ENCODE measurements at places on chromosomes 5 and 9. TPM values are rescaled to one million over a fixed set of nuclear protein-coding genes. Genes with fewer than 3 reads are reported as not detected.

SMIM3 gene
- 3.6 TPM for total RNA-seq

- DNase-seq = no peak
These were observed 184.6 kb upstream of the MAP1B start for GRCh38 chr5:71922584-71923106.

GRCh38 chr5:115831163-115831768 lies 10.1 kb downstream of the ATG12 start:
- DNase-seq = no peak

GRCh38 chr9:95495961-95496360 lies 20.8 kb downstream of the PTCH1 start:
- DNase-seq = no peak

PCDHGA10 gene
- 2.2 TPM for total RNA-seq

SV2C gene
- total RNA-seq = not detected

DBH gene
- 16.7 TPM for total RNA-seq

- DNase-seq = no peak
These were observed 47.2 kb upstream of the TTC23L start for GRCh38 chr5:34791761-34792244.

DNA sequence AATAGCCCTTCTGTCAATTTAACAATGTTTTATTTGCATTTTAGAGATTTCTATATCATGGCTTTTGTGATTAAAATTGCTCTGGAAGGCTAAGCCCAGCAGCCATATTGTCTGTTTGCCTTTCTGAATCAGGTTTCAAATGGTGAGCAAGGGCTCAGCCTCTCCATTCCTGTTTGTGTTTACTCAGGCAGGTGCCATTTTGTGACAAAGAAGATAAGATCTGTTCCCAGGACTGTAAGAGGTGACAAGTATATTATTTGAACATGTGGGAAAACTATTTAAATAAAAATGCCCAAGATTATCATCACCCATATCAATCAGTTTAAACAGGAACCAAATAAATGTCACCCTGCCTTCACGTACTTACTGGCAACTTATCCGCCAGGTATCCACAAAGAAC lies 641.3 kb upstream of the KLF4 start:
- DNase-seq = no peak

ASPN gene
- 5.4 TPM for total RNA-seq

SPATA31A6 gene
- not detected for total RNA-seq

DNA sequence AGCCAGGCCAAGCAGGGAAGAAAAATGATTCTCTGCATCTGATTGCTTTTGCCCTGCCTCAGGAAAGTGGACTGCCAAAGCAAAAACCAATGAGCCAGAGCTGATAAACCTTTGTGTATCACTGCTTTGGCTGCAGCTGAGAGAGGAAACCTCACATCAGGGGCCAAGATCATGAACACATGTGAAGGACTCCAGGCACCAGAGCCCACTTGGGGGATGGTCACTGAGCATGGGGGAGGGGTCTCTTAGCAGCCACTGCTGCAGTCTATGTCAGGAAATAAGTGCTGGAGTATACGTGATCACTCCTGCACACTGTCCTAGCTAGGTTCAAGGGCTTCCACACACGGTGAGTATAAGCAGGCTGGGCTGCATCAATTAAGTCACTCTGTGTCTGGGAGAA lies 229.9 kb downstream of the SPOCK1 start:
- no peak for DNase-seq

DNA sequence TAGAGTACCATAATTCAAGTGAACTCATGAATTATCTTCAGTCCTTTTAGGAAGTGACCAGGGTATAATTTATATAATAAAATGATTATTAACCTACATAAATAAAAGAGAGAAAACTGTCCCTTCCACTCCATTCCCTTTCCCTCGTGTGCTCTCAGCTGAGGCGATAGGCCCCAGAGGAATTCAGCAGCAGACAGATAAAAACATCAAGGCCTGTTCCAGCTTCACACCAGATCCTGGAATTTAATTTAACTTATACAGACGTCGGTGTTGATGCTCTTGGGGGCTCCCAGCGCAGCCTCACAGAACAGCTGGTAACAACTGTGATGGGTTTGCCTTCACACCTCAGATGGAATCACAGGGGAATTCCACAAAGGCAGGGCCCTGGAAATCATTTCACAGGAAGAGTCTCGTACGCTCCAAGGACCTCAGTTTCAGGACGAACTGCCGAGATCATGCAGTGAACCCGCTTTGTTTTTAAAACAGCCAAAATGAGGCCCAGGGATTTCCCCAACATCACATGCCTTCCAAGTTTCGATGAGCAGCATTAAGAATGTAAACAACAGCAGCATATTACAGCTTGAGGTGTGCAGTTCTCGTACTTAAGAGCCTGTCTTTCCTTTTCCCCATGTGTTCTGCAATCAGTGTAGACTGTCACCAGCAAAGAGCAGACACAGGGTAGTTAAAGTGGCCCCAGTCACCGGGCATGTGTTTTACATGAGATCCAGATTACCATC lies 73.6 kb upstream of the ALDH1B1 start:
- no peak for DNase-seq

SPATA31E1 gene
- not detected for total RNA-seq

TTC16 gene
- total RNA-seq = not detected

DNA sequence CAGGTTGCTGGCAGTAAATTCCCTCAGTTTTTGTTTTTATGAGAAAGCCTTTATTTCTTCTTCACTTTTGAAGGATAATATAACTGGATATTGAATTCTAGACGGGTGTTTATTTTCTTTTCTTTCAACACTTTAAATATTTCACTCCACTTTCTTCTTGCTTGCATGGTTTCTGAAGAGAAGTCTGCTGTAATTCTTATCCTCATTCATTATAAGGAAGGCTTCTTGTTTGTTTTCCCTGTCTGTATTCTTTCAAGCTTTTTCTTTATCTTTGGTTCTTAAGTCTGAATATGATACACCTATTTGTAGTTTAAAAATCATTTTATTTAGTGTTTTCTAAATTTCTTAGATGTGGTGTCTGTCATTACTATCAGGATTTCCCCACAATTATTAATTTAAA lies 1054.3 kb downstream of the TLE1 start:
- DNase-seq = no peak

DNA sequence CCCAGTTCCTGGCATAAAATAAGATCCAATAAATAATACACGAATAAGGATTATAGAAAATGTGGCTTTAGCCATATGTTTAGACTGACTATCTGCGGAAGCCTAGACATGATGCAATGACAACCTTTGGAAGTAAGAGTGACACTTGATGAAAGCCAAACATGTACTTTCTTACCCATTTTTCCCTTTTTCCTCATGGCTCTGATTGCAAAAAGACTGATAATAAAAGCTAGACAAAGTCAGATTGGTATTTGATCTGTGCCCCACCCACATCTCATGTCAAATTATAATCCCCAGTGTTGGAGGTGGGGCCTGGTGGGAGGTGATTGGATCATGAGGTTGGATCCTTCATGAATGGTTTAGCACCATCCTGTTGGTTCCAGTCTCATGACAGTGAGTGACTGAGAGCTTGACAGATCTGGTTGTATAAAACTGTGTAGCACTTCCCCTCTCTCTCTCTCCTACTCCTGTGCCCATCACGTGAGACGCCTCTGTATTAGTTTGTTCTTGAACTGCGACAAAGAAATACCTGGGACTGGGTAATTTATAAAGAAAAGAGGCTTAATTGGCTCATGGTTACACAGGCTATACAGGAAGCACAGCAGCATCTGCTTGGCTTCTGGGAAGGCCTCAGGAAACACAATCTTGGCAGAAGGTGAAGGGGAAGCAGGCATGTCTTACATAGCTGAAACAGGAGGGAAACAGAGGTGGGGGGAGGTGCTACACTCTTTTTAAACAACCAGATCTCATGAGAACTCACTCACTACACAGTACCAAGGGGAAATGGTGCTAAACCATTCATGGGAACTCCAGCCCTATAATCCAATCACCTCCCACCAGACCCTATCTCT lies 243.4 kb upstream of the PIK3R1 start:
- DNase-seq = peak; percentile 66

DNA sequence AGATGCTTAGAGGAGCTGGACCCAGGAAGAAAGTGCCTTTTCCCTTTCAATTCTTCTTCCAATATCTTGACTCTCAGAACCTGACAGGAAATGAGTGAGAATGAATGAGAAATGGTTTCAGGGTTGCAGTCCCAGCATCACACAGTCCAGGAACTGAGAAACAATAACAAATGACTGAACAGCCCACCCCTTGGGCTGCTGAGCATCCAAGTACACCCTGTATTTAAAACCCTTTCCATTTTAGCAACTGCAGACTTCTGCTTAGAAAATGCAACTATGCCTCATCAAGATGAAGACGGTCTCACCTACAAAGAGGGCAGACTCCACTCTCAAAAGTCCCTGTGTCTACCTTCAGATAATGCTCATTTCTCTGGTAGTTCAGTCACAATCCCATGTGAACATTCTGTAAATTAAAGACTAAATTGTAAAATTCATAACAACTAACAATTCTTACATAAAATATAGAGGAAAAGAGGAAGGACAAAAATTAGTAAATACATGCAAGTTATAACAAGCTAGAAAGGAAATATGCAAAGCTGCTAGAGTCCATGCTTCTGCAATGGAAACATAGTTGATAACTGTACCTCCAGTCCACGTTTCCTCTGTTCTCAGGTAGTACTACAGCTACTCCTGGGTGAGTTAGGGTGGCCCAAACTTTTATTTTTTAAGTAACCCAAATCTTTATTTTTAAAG lies 316.5 kb downstream of the ICE1 start:
- no peak for DNase-seq

- DNase-seq = no peak
These were observed 412.9 kb downstream of the ZSWIM6 start for GRCh38 chr5:61744690-61745619.

DNA sequence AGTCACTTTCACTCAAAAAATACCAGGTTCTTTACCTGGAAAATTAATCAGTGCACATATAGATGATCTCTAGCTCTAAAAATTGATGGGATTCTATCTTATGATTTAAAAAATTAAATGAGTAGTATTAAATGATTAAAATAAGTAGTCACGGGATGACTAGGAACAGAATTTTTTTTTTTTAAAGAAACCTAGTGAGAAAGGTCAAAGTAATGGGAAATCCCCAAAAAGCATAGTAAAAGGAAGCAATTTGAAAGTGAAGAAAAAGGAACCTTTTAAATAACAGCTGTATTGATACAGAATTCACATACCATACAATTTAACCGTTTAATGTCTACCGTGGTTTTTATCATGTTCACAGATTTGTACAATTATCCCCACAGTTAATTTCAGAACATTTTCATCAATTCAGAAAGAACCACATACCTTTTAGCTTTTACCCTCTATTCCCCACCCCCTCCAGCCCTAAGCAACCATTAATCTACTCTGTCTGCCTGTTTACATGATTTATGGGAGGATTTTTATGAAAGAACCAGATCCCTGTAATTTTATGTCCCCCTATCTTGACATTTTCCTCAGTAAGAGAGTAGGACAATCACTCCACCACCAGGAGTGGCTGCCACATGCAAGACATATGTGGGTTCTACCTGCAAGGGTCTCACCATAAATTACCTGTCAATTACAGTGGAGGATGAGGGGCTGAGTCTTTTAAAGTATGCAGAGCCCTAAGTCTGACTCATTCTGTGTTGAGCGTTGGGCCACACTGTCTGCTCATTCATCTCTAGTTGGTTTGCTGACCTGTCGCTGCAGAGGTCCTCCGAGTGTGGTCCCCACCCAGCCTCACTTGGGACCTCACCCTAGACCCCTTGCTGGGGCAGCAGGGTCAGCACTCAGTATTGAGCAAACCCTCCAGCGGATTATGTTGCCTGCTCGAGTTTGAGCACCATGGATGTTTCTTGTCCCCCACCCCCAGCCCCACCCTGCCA lies 16.0 kb downstream of the ANKRD33B start:
- DNase-seq = no peak

- peak; percentile 62 for DNase-seq
These were observed 34.4 kb upstream of the PALM2AKAP2 start for GRCh38 chr9:109745335-109746283.

DNA sequence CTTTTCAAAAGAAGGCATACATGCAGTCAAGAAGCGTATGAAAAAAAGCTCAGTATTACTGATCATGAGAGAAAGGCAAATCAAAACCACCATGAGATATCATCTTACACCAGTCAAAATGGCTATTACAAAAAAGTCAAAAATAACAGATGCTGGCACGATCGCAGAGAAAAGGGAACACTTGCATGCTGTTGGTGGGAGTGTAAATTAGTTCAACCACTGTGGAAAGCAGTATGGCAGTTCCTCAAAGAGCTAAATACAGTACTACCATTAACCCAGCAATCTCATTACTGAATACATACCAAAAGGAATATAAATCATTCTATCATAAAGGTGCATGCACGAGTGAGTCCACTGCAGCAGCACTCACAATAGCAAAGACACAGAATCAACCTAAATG lies 24.5 kb downstream of the RETREG1 start:
- no peak for DNase-seq

CDKN2B-AS1 gene
- total RNA-seq = not detected

DNA sequence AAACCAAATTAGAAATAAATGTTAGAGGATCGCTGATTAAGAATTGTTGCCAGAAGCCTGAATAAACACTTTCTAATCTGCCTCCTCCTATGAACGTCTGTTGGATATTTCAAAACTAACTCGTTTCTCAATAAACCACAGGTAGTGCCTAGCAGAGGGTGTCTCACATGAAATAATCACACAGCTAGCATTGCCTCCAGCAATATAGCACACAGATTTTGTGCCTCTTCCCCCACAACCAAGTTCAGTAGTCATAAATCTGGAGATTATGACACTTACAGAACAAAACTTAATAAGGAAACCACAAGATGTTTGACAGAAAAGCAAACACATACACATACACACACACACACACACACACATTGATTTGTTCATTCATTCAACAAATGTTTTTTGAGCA lies 173.2 kb upstream of the CDH10 start:
- no peak for DNase-seq

SARDH gene
- total RNA-seq = 208 TPM

MARCHF11 gene
- total RNA-seq = not detected

DNA sequence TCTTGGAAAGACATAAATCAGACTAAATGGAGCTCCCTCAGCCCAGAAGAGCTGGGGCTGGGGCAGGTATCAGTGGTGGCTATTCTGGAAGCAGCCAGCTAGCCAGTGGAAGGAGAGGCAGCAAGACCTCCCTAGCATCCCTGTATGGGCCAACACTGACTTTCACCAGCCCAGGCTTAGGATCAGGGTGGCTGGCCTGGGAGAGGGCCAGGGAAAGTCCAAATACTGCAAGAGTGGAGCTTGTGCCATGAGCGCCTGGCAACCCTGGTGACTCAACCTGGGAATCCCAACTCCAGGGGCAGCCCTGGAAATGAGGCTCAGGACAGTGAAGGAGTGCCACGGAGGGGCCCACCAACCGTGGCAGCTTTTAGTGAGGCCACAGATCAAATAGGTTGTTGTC lies 7.6 kb upstream of the IRF1 start:
- DNase-seq = peak; percentile 85

GRCh38 chr9:109315480-109316206 lies 5.2 kb downstream of the EPB41L4B start:
- DNase-seq = no peak

DNA sequence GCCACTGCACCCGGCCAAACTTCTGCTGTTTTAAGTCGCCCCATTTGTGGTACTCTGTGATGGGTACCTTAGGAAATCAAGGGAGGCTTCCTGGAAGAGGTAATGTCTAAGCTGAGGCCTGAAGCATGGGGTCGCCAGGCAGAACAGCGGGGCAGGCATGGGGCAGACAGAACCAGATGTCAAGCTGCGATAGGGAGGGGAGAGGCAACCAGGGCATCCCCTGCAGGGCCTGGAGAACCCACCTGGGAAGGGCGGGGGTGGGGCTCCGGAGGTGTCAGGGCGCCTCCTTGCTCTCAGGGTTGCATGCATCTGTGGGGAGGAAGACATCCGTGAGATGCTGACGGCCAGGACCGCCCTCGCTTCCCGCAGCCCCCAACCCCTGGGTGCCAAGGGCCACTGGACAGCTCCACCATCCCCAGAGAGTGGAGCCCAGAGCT lies 2.8 kb downstream of the LCN15 start:
- no peak for DNase-seq

BNC2 gene
- 0.55 TPM for total RNA-seq

Data from left lobe of liver (tissue), 2 donors.